ENCODE measurements at places on chromosomes 1 and 21. TPM values are rescaled to one million over a fixed set of nuclear protein-coding genes. Genes with fewer than 3 reads are reported as not detected.
A peak's percentile ranks its signal among the peaks of the same experiment; 100 is the strongest.

- H3K4me1 ChIP-seq: no peaks in the 10 kb centered on the region
- H3K4me3 ChIP-seq: no peak overlapping the region
- H3K36me3 ChIP-seq: no peaks in the 10 kb centered on the region
- H3K27me3 ChIP-seq: no peaks in the 10 kb centered on the region
- no peak overlapping the region for H3K27ac ChIP-seq
- no peak for DNase-seq
These were observed 263.0 kb upstream of the ZRANB2 start for GRCh38 chr1:71343686-71344416.

- H3K27ac ChIP-seq: no peak overlapping the region
- H3K36me3 ChIP-seq: no peaks in the 10 kb centered on the region
These were observed 7.3 kb upstream of the APCS start for GRCh38 chr1:159580340-159580739.

DNA sequence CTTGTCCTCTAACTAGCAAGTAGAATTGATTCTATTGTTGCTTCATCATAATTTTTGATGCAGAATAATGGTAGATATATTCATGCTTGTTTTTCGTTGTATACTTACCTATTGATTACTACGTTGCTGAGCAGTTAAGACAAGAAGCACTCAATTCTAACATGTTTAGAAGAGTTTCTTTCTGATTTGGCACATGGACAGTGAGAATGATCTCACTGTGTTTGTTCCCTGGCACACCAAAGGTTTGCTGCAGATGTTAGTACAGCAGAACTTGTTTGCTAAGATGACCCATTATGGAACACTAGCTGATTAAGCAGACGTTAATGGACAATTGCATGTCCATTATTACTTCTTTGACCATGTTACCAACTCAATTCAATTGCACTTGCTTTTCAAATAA lies 184.7 kb upstream of the SGIP1 start:
- H3K4me1 ChIP-seq: peaks cover 4% of the 10 kb centered on the region
- peaks cover 1% of the 10 kb centered on the region for H3K36me3 ChIP-seq

DNA sequence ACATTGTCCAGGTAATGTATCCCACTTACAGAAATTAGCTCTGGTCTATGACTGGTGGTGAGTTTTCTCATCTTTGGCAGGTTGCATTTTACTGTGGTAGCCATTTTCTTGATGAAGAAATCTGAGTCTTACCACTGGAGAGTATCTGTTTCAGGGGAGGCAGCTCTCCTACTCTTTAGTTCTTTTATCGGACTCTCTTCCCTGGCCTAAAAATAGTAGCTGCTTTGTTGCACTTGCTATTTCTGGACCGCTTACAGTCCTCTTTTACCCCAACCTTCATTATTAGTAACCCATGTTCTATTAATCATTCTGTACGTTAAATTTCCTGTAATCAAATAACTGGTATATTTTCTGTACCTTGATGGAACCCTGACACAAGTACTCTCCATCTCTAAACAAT lies 720.8 kb downstream of the PLA2G4A start:
- H3K27me3 ChIP-seq: no peaks in the 10 kb centered on the region
- H3K4me1 ChIP-seq: no peaks in the 10 kb centered on the region
- no peak overlapping the region for H3K4me3 ChIP-seq
- no peak for DNase-seq

The CENPS gene
- 15.5 TPM for total RNA-seq

- H3K27ac ChIP-seq: no peak overlapping the region
- no peak overlapping the region for H3K4me3 ChIP-seq
- H3K36me3 ChIP-seq: no peaks in the 10 kb centered on the region
- no peaks in the 10 kb centered on the region for H3K27me3 ChIP-seq
- peaks cover 12% of the 10 kb centered on the region for H3K4me1 ChIP-seq
- DNase-seq: peak; percentile 68
These were observed 129.4 kb downstream of the MRPS6 start for GRCh38 chr21:34202553-34203372.

The C4BPA gene
- 203 TPM for total RNA-seq

GRCh38 chr1:230614121-230614520 lies 28.2 kb upstream of the COG2 start:
- H3K27ac ChIP-seq: no peak overlapping the region
- DNase-seq: no peak
- H3K4me1 ChIP-seq: no peaks in the 10 kb centered on the region
- H3K36me3 ChIP-seq: no peaks in the 10 kb centered on the region
- no peaks in the 10 kb centered on the region for H3K27me3 ChIP-seq
- no peak overlapping the region for H3K4me3 ChIP-seq
